Muscle of leg (tissue), 16 donors: ENCODE measurements at places on chromosomes 7 and 10. TPM values are rescaled to one million over a fixed set of nuclear protein-coding genes. Genes with fewer than 3 reads are reported as not detected.

Gene TFEC
- total RNA-seq, result 1.2 TPM

Gene GARIN1A
- 0.53 TPM for total RNA-seq

Gene ZNF862
- total RNA-seq, result 8.5 TPM

Gene PAX2
- total RNA-seq, result not detected

Gene TMEM236
- 0.40 TPM for total RNA-seq

Gene CREM
- total RNA-seq, result 41.4 TPM

Gene TAC1
- 2.0 TPM for total RNA-seq
